ENCODE measurements at places on chromosomes 13 and 19.

- peak; percentile 69 for DNase-seq
Measured at GRCh38 chr13:79833991-79834390, 353.0 kb downstream of the NDFIP2 start.

DNA sequence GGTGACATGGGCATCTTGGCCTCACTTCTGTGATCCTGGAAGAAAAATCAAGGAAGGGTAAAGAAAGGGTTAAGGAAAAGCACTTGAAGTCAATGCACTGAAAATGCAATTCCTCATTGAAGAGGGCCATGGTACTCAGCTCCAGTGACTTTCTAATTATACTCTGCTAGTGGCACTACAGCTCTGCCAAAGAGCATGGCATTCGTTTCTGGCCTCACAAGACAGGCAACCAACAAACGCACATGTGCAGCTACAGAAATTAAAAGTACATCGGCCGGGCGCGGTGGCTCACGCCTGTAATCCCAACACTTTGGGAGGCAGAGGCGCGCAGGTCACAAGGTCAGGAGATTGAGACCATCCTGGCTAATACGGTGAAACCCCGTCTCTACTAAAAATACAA lies 21.8 kb downstream of the SACS start:
- DNase-seq, result no peak

- DNase-seq, result no peak
Measured at GRCh38 chr19:42152910-42153671, 20.8 kb upstream of the POU2F2 start.

DNA sequence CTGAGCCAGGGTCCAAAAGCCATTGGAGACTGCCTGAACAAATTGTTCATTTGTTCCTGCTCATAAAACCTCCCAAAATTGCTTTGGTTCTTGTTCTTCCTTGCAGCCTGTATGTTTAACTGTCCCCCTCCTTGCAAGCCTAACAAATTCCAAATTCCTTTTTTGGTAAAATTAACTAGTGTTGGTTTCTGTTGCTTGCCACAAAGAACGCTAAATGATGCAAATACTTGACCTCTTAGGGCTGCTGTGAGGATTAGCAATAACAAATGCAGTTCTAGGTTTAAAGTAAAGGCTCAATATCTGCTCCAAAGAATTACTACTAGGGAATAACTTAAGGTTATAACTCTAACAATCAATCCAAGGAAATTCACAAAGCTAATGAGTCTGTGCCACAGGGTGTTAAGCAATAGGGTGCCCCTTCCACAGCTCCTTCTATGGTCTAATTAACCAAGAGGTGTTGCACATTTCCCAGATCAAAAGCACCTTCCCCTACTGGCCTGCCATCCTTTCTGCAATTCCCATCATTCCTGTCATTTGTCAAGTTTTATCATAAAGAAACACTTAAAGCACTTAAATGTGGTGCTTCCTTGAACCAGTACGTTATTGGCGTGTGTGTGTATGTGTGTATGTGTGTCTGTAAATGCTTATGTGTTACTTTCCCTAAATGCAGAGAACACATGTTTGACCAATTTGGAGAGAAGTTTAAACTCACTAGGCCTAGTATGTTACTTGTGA lies 110.2 kb downstream of the RAP2A start:
- no peak for DNase-seq

DNA sequence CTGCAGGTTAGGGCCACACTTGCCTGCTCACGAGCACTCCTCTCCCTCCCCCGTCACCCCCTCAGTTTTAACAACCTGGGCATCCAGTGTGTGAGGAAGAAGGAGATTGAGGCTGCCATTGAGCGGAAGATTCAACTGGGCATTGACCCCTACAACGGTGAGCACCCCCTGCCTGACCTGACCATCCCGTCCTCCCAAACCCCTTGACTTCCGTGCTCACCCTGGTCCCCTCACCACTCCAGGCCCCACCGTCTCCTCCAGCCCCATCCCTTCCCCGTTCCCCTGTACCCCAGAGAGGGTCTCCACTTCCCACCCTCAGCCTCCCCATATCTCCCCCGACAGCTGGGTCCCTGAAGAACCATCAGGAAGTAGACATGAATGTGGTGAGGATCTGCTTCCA lies 13.6 kb upstream of the CLASRP start:
- no peak for DNase-seq

- DNase-seq, result no peak
Measured at GRCh38 chr19:18591735-18592385, 3.3 kb downstream of the REX1BD start.

- peak; percentile 98 for DNase-seq
Measured at GRCh38 chr19:2061495-2062388, 10.7 kb upstream of the MKNK2 start.

- no peak for DNase-seq
Measured at GRCh38 chr13:51674276-51674675, 90.0 kb downstream of the WDFY2 start.

- DNase-seq, result no peak
Measured at GRCh38 chr19:14187561-14187960, 18.4 kb downstream of the ADGRL1 start.

- DNase-seq, result no peak
Measured at GRCh38 chr19:50311723-50312635, 17.2 kb downstream of the KCNC3 start.

DNA sequence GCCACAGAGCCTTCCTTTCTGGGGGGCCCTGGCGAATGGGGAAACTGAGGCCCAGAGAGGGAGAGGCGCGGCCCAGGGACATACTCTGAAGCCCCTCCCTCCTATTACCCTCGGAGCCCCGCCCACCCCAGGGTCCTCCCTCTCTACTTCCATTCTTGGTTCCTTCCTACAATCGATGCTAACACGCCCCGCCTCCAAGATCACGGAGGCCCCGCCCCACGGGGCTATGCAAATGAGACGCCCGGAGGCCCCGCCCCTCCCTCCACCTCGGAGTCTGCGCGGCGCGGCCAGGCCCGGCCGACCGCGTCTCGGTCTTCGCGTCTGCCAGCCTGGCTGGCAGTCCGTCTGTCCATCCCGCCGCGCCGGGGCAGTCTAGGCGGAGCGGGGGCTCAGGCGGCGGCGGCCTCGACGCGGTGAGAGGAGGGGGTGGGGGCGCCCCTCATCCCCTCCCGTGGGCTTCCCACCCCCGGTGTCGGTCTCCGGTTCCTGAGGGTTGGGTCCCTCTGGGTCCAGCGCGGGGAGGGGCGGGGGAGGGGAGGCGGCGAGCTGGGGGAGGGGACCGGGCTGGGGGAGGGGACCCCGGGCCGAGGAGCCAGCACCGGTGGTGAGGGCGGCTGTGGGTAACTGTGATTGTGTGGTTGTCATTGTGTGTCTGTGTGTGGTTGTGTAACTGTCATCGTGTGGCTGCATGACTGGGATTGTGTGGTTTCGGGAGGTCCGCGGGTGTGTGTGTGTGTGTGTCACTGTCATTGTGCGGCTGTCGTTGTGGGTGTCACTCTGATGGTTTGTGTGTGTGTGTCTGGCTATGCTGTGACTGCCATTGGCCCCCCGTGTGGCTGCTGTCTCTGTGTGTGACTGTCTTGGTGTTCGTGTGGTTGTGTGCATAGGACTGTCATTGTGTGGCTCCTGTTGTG lies at the start of gene PLPPR2:
Gene PLPPR2, plus strand, starts transcription at position 273 of the 914 bp plus-strand sequence. CDS start 2,242 bp downstream, outside the sequence.
- peak; percentile 89 for DNase-seq

- peak; percentile 34 for DNase-seq
Measured at GRCh38 chr19:5624018-5624663, 1.3 kb downstream of the SAFB start.

- DNase-seq, result no peak
Measured at GRCh38 chr13:47067306-47067705, 170.5 kb upstream of the HTR2A start.

- no peak for DNase-seq
Measured at GRCh38 chr19:5052515-5052914, 83.6 kb downstream of the KDM4B start.

DNA sequence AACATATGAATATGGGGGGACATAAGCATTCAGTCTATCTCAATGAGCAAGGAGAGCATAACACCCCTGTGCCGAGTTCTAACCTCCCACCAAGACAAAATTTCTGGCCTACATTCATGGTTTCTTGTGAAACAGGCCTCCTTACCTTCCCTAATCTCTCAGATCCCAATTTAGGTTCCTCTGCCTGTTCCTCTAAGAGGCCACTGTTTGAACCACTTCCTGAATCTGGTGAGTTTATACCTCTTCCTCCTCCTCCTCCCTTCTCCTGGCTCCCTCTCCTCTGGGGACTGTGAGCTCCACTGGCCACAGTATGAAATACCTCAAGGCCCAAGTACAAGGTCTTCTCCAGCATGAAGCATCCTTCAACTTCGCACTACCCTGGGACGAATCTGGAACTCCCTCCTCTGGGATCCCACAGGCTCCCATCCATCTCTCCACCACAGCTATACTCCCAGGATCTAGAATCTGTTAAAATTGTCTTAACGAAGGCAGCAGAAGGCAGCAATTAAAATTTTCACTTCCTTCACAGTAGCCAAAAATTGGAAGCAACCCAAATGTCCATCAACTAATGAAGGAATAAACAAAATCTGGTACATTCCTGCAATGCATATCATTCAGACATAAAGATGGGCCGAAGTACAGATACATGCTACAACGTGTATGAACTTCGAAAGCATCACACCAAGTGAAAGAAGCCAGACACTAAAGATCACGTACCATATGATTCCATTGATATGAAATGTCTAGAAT lies 7.8 kb upstream of the SIGLECL1 start:
- DNase-seq, result no peak

GRCh38 chr13:37621811-37622361 lies 23.3 kb upstream of the POSTN start:
- no peak for DNase-seq

DNA sequence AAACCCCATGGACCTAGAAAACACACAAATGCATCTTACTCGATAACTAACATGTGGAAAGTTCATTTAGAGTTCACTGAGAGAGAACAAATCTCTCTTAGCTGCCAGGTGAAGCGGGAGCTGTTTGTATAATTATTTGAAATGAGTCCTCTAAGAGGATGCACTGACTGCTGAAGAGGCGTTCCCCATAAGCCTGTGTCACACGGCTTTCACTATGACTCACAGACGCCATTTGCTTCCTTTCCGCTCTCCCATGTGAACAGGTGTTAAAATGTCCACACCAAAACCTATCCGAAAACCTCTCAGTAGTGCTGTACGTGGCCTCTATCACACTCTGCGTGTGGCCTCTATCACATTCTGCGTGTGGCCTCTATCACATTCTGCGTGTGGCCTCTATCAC lies 101.8 kb downstream of the SOX1 start:
- DNase-seq, result no peak

DNA sequence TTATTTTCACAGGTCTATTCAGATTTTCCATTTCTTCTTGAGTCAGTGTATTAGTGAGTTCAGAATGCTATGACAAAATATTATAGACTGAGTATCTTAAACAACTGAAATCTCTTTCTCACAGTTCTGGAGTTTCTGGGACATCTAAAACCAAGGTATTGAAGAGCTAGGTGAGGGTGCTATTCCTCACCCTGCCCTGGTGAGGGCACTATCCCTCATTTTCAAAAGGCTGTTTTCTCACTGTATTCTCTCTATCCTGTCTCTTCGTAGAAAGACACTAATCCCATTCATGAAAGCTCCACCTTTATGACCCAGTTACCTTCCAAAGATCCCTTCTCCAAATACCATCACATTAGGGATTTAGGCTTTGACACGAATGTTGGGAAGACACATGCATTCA lies 1617.1 kb downstream of the PCDH9 start:
- no peak for DNase-seq

- DNase-seq, result no peak
Measured at GRCh38 chr13:30477346-30478195, 11.8 kb upstream of the HMGB1 start.

DNA sequence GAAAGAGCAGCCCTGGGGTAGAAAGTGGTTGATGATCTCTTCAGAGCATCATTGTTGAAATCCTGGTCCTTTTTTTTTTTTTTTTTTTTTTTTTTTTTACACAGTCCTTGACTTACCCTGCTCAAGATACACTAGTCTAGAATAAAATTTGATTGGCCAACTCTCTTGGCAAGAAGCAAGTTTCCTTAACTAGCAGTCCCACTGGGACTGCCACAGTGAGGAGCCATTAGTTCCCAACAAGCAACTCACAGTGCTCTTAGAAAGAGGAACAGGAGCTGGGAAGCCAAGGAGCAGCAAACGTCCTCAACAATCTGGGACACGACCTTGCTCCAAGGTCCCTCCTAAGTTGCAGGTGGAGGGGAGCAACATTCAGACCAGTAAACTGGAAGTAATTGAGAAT lies 47.9 kb upstream of the INTS6 start:
- no peak for DNase-seq

DNA sequence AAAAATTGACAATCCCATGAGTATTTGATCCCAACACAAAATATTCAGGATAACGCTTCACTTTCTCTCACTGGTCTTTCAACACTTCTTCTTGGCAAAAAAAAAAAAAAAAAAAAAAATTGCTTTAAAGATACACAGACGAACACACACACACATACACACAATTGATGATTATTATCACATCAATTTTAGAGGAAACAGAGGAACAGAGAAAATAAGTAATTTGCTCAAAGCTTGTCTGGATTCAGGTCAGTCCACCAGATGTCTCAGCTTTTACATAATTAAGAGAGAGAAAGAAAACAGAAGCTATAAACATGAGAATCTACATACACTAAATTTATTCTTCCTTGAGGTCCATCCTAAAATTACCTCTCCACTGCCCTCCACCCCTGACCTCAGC lies 183.4 kb downstream of the MZT1 start:
- no peak for DNase-seq

DNA sequence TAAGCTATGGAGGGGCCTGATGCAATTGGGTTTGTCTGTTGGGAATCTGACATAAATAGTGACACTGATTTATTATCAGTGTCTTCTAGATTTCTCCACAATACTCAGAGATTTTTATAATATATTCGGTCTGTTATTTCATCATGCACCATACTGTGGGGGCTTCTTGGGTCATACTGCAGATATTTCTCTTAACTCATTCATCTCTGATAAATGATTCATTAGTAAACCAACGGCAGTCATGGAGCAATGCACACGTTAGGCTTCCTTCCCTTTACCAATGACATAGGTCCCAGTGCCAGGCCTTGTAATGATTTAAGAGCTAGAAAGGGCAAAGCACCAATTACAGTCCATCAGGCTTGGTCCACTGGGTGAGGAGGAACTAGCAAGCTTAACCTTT lies 53.6 kb downstream of the FAM216B start:
- DNase-seq, result no peak

DNA sequence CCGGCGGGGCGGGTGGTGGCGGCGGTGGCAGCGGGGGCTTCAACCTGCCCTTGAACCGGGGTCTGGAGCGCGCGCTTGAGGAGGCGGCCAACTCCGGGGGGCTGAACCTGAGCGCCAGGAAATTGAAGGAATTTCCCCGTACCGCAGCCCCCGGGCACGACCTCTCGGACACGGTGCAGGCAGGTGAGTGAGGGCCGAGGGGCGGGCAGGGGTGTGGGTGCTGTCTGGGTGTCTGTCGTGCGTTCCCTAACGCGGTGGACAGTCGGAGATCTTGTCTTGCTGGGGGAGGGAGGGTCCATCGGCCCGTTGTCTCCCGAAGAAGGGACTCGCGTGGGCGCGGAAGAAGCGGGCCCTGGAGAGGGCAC lies 533 bp downstream of the LRCH1 start:
- DNase-seq, result no peak
